ENCODE measurements at places on chromosomes 2 and 18.
A peak's percentile ranks its signal among the peaks of the same experiment; 100 is the strongest.

DNA sequence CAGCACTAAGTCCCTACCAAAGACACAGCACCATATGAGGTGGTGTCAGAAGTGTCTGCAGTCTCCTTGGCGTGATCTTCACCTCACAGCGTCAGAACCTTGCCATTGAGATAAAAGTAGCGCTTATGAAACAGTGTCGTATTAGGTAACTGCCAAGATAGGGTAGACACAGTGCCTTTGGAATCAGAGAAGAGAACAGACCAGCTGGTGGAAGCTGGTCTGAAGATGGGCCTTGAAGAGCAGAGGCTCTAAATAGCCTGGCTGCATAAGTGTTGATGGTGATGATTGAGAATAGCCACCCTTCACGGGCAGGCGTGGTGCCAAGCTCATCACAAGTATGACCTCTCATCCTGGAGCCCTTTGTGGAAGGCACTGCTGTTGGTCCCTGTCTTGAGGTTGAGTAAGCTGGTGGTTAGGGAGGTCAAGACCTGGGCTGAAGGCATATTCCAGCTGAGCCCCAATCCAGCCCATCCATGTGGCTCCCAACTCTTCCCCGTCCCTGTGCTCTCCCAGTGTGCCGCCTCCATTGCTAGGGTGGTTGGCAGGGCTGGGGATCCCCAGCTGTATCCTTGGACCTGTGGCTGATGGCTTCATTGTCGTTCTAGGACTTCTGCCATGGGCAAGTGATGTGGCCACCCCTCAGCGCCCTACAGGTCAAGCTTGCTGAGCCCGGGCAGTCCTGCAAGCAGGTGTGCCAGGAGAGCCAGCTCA, 187.4 kb downstream of the MGAT5 start:
- DNase-seq, result no peak

- DNase-seq, result peak; percentile 17
Measured at GRCh38 chr18:49757513-49758262, 55.6 kb downstream of the ACAA2 start.

GRCh38 chr18:59453468-59453961, 94.5 kb upstream of the LMAN1 start:
- DNase-seq, result no peak

- no peak for DNase-seq
Measured at GRCh38 chr18:49985236-49985635, 171.9 kb upstream of the ACAA2 start.

GRCh38 chr2:42788-43187, 3.5 kb downstream of the FAM110C start:
- DNase-seq, result no peak

GRCh38 chr2:171627412-171627811, 59.9 kb upstream of the DYNC1I2 start:
- no peak for DNase-seq

DNA sequence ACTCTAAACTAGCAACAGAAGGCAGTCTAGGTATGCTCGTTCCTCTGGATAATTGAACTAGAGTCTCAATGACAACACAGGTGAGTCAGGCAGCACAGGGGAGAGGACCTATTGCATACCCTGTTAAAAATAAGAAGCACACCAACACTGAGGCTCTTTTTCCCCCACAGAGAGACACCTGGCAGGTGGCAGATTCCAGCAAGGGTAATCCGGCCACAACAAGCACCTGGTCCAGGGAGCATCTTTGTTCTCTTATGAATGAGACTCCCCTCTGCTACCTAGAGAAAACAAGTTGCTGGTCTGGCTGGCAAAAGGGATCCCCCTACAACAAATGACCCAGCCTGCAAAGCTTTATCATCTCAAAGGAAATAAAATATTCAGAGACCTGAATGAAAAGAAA, 508.9 kb upstream of the POU3F3 start:
- no peak for DNase-seq

DNA sequence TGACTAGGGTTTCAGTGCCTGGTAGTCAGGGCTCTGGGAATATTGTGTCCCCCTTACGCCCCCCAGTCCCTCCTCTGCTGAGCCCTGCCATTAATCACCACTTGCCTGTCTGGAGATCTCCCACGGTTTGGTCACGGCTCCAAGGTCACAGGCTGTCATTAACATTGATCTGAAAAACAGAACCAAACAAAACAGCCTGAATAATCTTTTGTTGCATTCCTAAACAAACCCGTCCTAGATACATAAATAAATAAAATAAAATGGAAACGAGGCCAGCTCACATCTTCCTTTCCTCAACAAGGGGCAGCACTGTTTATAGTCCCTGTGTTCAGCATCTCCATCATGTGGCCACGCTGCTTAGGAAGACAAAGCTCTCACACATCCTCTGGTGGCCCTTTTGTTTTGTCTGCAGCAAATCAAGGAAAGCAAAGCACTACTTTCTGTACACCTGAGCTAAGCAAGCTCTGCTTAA, 282.8 kb downstream of the AGPS start:
- DNase-seq, result no peak

- DNase-seq, result no peak
Measured at GRCh38 chr18:5052491-5052890, 144.6 kb downstream of the AKAIN1 start.

GRCh38 chr2:169664978-169665930, 29.0 kb downstream of the CFAP210 start:
- no peak for DNase-seq

- no peak for DNase-seq
Measured at GRCh38 chr2:38028829-38029228, 47.1 kb downstream of the CYP1B1 start.

DNA sequence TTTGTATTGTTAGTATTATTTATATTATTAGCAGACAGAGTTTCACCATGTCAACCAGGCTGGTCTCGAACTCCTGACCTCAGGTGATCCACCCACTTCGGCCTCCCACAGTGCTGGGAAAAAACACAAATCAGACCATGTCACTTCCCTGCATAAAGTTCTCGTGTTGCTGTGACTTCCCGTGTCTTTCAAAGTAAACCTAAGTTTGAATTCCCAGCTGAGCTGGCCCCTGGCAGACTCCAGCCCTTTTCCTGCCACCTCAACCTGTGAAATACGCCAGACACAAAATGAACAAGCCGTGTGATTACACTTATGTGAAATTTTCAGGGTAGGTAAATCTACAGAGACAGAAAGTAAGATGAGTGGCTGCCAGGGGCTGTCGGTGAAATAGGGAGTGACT, 7.9 kb downstream of the BOK start:
- DNase-seq, result no peak

GRCh38 chr2:46050027-46050426, 247.2 kb upstream of the EPAS1 start:
- DNase-seq, result no peak

GRCh38 chr2:238702276-238703052, 145.4 kb upstream of the TWIST2 start:
- no peak for DNase-seq

DNA sequence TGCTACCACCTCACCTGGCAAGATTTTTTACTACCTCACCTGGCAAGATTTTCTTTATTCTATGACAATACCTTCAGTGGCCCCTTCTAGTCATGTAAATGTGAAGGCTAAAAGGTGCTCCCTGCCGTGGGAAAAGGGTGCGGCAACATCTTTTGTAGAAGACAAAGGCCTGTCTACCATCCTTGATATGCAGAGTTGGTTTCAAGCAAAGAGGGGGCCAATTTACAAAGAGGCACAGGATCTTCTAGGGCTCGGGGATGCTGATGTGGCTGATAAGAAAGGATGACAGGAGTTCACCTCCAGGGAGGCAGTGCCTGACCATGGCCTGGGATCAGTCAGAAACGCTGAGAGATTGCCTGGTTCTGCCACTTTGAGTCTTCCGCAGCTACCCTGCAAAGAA, 165.4 kb upstream of the SLC1A4 start:
- DNase-seq, result no peak

DNA sequence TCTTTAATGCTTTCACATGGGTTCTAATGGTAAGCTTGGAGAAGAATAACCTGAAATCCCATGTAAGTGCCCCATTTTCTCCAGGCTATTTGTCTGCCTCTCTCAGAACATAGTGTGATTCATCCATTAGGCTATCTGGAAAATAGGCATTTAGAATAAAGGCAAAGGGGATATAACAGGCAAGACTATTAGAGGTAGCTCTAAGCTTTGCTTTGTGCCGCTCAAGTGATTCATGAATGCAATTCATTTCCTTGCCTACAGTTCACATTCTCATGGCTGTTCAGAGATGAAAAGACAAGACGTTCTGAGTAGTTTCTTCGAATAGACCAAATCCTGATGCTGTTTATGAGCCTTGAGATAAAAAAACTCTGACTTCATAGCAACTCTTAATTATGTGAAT, 101.7 kb downstream of the ANKRD44 start:
- no peak for DNase-seq

DNA sequence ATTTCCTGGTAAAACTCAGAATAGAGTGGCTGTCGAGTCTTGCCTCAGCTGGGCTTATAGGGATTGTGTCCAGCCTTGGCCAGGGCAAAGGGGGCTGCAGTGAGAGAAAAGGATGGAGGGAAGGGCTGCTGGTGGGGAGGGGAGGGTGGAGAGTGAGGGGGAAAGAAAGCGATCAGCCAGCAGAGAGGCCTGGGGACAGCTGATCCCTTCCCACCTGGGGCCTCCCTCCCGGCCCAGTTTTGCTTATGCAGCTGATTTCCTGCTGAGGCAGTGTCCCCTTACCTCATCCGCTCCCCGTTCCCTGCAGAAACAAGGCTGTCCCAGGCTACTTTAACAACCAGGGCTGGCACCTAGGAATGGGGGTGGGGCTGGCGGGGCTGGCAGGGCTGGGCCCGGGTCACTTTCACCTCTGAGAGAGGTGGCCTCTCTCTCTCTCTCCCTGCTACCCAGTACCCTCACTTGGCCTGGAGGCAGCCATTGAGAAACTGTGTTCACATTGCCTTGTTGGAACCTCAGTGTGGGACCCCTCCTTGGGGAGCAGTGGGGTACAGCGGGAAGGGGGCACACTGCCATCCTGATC, 12.2 kb upstream of the GMPPA start:
- no peak for DNase-seq

DNA sequence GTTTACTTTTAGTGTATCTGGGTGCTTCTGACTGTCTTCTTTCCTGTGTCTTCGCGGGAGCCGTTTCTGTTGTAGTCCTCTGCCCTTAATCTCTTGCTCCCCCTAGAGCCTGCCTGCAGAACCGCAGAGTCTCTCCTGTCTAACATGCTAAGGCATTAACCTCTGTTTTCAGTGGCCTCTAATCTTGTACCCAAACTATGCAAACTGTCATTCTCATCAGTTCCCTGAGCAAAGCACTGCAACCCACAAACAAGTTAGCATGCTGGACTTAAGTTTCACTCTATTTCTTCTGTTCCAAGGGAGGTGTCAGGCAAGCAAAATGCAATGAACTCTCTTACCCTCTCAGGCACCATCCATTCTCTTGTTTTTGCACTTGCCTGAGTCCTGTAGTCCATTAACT, 138.4 kb downstream of the OTX1 start:
- DNase-seq, result no peak

GRCh38 chr2:155696571-155696970, 636.0 kb downstream of the NR4A2 start:
- DNase-seq, result no peak

DNA sequence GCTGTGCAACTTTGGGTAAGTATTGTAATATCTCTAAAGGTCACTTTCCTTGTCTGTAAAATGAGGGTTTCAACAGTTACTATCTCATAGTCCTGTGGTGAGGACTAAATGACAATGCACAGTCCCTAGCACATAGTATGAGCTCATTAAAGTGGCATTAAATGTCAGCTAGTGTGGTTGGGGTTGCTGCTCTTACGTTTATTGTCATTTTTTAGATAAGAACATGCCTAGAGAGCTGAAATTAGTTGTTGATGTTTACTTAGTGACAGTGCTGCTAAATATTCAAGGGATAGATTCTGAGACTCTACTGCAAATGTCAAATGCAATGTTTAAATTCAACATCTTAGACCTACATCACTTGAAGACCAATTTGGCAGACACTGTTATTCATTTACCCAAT, 356.1 kb upstream of the ETAA1 start:
- DNase-seq, result no peak

DNA sequence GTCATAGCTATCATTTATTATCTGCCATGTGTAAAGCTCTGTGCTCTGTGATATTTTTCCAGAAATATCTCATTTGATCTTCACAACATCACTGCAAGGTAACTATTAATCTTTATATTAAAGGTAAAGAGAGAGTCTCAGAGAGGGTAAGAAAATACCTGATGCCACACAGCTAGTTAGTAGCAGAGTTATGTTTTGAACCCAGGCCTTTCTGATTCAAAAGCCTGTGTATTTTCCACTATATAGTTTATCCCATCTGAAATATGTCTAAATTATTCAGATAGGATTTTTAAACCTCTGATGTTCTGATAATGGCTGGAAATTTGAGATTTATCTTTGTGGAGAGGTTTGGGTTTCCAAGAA, 10.1 kb downstream of the INPP1 start:
- DNase-seq, result no peak

DNA sequence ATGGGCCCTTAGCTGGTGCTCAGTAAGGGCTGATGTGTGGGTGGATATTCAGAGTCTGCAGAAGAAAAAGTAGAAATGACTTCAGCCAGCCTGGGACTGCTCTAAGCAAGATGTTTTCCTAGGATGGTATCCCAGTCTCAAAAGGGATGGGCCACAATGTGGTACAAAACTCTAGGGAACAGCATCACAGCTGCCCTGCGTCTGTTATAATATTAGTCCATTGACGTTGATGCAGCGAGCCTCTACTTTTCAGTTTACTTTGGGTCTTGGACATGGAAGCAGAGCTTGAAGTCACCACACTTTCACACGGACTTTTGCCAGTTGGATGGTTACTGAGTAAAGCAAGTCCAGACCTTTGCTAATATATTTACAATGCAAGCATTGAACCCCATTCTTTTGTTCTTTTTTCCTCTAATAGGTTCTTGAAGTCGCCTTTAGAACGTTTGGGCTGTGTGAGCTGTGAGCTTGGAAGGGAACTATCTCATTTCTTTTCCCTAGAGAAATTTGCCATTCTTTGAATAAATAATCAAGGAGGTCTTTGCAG, 105.7 kb downstream of the RDH14 start:
- no peak for DNase-seq

DNA sequence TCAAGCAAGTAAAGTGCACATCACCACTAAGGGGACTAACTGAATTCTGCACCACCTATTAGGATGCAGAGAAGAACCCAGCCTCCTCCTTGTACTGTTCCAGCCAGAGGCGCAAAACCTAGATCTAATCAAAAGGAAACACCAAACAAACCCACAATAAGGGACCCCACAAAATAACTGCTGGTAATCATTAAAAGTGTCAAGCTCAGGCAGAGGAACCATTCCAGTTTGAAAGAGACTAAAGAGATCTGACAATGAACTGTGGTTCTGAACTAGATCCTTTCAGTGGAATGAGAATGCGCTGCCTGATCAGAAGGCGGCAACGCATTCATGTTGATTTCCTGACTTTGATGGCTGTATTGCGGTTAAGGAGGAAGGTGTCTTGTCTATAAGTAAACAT, 16.8 kb downstream of the HDLBP start:
- no peak for DNase-seq

- no peak for DNase-seq
Measured at GRCh38 chr2:52611759-52612158, 1155.8 kb upstream of the CHAC2 start.

- peak; percentile 13 for DNase-seq
Measured at GRCh38 chr2:69013142-69013839, at the start of gene ANTXR1. TSS of gene ANTXR1 (plus strand) at chr2:69013179. CDS start at chr2:69013500, 321 bp downstream.

Data from GM06990 (cell line).